Mesenchymal stem cell (in vitro differentiated cells and primary cell): ENCODE measurements at places on chromosomes 7 and 10.

GRCh38 chr7:65429642-65430343, 56.1 kb downstream of the ZNF92 start:
- DNase-seq, result no peak

- DNase-seq, result no peak
Measured at GRCh38 chr7:36153571-36154097, 580 bp downstream of the EEPD1 start.

- DNase-seq, result peak; percentile 73
Measured at GRCh38 chr10:101354328-101355071, 535 bp downstream of the BTRC start.

GRCh38 chr7:86745013-86745745, 101.5 kb downstream of the GRM3 start:
- DNase-seq, result no peak

- peak; percentile 71 for DNase-seq
Measured at GRCh38 chr10:43689955-43690771, 41.5 kb upstream of the ZNF32 start.

GRCh38 chr7:137985253-137985896, 16.5 kb downstream of the CREB3L2 start:
- DNase-seq, result no peak

- DNase-seq, result peak; percentile 96
Measured at GRCh38 chr10:126972635-126973414, 67.6 kb downstream of the DOCK1 start.

DNA sequence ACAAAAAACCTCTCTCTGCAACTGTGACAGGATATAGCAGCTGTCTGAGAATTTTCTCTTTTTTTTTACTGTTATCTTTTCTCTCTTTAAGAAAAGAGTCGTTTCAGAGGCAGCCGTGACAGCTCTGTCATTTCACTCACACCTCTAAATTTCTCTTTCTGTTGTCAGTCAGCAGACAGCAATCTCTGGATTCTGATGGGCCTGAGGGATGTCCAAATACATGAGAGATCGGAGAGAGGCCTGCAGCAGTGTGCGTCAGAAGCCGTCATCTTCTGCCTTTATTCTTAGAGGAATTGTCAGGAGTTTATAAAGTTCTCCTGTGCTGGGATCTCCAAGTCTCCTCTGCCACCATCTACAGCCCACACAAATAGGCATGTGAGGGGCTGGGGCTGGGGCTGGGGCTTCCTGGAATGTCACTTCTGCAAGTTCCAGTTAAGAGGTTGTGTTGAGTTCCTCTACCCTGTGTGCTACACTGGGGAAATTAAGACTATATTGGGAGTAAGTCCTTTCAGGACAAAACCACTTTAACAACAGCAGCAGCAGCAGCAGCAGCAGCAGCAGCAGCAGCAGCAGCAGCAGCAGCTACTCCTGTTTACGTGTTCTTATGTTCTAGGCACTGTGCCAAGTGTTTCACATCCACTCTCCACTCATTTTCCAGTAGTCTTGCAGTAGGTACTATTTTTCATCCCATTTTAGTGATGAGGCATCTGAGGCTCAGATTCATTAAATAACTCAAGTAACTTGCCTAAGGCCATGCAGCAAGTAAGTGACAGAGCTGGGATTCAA, 541.3 kb downstream of the LRMDA start:
- DNase-seq, result peak; percentile 89

- DNase-seq, result no peak
Measured at GRCh38 chr7:108515630-108516029, 10.3 kb downstream of the PNPLA8 start.

DNA sequence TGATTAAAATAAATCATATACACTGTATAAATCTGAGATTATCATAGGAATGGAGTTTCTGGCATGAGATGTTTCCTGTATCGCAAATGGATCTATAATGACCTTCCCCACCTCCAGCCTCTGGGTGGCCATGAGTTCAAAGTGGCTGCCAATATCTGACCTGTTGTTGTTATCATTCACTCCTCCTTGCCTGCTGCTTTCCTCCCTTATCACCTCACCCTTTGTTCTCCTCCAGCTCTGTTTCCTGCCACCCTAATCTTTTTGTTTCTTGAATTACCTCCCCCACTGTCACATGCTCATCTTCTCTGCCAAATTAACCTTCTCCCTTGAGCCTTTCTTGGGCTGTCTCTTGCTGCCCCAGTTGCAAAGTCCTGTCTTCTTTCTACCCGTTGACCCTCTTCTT, 12.0 kb downstream of the SCD start:
- DNase-seq, result no peak

DNA sequence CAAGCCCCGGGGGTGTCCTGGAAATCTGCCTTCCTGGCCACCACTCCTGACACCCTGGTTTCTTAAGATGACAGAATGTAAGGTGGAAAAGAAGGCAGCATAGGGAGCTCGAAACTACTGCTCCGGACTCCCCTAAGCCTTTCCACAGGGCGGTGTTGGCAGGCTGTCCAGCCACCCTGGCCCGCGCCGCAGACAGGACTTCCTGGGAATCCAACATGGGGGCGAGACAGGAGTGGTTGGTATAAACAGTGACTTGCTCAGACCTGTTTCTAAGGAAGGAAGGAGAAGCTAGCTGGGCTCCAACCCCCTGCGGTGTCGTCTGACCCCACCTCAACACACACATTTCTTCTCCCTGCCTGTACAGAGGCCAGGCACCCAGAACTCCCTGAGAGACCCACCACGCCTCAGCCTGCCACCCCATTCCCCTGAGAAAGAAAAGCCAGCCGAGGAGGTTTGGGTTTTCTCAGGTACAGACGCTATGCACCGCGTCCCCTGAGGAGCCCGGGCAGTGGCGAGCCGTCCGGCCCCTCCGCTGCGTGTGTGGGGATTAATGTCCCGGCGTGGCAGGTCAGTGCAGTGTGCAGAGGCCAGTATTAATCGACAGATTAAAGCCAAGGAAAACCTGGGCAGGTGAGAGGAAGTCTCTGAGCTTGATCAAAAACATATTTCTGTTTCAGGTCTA, 349.6 kb upstream of the MKI67 start:
- DNase-seq, result no peak

- no peak for DNase-seq
Measured at GRCh38 chr7:7790041-7790741, 71.8 kb upstream of the RPA3 start.

GRCh38 chr7:29065181-29065857, 81.0 kb downstream of the CPVL start:
- no peak for DNase-seq

- no peak for DNase-seq
Measured at GRCh38 chr7:38296059-38296857, 22.8 kb upstream of the TARP start.

DNA sequence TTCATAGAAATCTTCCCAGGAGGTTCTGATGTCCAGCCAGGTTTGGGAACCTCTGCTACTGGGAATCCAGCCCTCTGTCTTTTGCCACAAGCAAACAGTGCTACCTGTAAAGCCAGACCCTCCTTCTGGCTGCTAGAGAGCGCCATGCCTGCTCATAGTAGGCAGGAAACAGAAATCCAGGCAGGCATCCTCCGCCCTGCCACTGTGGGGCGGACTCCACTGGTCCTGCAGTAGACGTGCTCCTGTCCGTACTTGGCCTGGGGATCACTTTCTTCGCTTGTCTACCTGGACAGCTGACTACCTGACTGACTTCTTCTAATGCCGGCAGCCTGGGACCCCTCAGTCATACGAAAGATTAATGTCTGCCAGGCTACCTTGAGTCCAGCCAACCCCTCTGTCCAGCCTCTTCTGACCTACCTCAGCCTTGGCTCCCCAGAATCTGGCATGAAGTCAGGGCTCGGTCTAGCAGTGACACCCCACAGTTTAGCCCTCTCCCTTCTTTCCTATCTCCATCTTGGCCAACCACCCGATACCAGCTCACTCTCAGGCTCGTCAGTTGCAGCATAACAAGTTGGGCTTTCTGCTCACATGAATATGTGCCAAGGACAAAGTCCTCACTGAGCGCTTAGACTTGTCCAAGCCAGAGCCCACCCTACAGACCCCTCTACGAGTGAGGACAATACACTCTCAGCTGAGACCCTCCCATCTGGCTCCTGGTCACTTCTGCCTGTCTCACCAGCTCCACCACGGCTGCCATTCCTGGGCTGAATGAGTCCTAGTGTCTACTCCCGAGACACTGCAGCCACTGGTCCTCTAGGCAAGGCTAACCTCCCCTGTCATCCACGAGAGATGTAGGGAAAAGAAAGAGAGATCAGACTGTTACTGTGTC, 43.9 kb upstream of the OPALIN start:
- DNase-seq, result no peak

DNA sequence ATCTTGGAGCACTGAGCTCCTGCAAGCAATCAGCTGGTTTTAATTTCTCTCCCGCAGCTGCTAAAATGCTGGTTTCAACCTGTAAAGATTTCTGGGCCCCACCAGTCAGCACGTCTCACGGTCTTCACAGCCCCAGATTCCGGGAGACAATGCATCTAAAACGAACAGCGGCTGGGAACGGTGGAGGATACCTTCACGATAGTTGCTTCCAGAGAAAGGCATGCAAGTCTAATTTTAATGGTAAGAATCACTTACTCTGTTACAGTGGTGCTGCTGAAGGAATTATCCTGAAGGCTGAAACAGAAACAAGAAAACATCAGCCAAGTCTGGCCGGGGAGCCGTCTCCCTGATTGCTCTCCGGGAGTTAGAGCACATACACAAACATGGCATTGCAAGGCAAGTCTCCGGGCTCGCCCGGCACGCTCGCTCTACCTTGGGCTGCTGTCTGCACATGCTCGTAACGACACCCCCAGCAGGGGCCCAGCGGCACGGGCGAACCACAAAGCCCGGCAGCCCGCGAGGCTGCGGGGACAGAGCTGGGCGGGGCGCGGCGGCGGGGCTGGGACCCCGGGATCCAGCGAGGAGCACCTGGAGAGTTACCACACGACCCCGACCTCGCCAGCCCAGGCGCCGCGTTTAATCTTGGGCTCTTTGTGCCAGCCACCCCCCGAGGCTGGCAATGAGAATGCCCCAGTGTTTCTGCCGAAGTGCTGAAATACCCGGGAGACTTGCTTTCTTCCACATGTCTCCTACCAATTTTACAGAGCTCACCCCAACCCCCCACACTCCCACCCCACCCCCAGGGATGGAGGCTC, at the start of gene FAM13C:
Gene FAM13C (minus strand): TSS at position 406 of the 815 bp plus-strand sequence. CDS start 89 bp downstream, at position 317.
- peak; percentile 64 for DNase-seq

- DNase-seq, result no peak
Measured at GRCh38 chr10:70779088-70779487, 6.1 kb downstream of the TBATA start.

DNA sequence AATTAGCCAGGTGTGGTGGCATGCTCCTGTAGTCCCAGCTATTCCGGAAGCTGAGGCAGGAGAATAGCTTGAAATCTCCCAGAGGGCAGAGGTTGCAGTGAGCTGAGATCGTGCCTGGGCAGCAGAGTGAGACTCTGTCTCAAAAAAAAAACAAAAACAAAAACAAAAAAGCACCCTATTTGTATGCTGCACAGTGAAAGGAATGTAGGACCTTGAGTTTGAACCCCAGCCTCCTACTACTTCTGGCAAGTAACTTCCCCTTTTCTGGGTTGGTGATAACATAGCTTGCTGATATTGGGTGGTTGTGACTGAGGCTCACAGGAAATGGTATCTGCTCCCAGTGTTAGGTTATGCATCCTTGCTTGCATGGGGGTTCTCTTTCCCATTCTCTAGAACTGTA, 205.3 kb downstream of the BUB3 start:
- no peak for DNase-seq

GRCh38 chr10:31602541-31603234, 283.7 kb downstream of the ZEB1 start:
- DNase-seq, result peak; percentile 75

GRCh38 chr10:25038325-25038724, 21.9 kb downstream of the THNSL1 start:
- no peak for DNase-seq

DNA sequence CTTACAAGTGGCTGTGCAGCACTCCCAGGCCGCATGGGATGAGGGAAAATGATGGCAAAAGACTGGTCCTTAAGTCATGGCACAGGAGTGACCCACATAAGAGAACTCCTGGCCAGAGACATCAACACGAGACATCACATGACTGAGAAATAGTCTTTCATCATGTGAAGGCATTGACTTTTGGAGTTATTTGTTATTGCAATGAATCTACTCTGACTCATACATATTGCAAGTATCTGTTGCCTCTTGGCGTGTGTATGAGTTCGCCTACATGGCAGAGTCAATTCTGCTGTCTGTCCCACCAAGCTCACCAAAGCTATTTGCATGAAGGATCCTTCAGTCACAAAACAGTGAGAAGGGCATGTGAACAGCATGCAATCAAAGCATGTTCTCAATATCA, 59.7 kb upstream of the HABP2 start:
- no peak for DNase-seq

- no peak for DNase-seq
Measured at GRCh38 chr7:2974093-2974819, 69.4 kb downstream of the CARD11 start.

DNA sequence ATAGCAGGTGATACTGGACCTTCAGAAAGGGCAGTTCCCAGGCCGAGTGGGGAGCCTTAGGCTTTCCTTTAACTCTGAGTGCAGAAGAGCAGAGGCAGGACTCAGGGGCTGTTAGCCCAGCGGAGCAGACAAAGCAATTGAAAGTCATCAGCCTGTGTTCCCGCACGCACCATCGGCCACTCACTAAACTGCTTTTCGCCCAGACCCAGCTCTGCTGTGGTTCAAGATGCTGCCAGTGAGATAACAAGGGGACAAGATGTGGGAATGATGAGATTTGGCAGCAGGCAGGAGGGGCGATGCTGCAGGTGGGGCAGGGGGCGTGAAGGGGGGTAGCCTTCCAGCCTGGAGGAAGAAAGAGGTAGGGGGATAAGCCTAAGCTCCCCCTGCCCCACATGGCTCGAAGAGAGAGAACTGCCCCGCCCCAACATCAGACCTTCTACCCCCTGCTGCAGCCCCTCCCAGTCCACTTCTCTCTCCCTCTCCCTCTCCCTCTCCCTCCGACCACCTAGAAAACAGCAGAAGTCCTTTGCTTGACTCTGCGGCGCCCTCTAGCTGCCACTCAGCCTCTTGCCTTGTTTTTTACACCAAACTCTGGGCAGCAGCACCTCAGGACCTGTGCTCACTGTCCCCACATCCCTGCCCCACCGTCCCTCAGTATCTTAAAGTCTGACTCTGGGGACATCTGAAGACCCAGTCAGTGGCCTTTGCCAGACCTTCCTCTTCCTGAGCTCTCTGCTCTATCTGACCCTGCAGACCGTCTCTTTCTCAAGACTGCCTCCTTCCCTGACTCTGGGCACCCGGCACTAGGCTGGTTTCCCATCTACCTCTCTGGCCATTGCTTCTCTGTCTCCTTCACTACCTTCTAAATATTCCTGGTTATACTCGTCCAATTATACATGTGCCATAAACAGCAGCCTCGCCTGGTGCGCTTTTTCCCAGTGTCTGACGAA, 110.5 kb downstream of the C10orf105 start:
- peak; percentile 58 for DNase-seq
